ENCODE measurements at places on chromosomes 4 and X.

- DNase-seq = no peak
These were observed 5.6 kb downstream of the SEPTIN11 start for GRCh38 chr4:76955182-76955581.

DNA sequence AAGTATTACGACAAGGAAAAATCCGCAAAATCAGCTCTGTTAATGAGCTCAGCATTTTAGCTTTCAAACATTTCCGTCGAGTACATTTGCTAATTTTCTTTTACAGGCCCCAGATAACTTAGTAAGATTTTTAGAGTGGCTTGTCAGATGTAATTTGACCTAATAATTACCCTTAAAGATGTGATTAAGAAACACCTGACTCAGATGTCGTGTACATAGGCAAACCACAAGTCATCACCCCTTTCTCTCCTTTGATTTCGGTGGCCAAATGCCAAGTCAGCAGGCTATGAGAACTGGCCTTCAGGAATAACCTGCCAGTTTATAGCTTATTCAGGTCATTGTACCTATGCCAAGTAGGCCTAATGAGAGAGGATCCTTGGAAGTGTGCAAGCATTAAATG lies 369.6 kb downstream of the PCDH7 start:
- no peak for DNase-seq

GRCh38 chr4:153722036-153722435 lies 37.8 kb downstream of the RNF175 start:
- DNase-seq = no peak

GRCh38 chrX:153055871-153056749 lies at the start of gene PNMA3:
PNMA3 (plus strand) TSS chrX:153056470; CDS start chrX:153057056, 586 bp downstream.
- no peak for DNase-seq

GRCh38 chr4:153488006-153488891 lies 22.1 kb downstream of the TMEM131L start:
- peak; percentile 47 for DNase-seq

DNA sequence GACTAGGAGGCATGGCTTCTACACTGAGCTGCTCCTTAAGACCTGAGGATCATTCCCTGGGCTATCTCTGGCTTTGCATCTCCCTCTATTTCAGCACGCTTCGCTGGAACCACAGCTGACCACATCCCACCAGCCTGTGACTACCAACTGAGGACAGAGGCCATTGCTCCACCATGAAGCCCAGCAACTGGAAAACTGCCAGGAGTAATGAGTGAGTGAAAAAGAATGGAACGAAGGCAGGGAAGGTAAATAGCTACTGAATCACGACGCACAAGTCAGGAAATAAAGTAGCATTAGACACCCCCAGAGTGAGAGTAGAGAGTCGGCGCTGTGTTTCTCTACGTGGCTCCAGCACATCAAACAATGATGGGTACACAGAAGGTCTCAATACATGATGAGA lies 314.7 kb downstream of the LDB2 start:
- DNase-seq = no peak

DNA sequence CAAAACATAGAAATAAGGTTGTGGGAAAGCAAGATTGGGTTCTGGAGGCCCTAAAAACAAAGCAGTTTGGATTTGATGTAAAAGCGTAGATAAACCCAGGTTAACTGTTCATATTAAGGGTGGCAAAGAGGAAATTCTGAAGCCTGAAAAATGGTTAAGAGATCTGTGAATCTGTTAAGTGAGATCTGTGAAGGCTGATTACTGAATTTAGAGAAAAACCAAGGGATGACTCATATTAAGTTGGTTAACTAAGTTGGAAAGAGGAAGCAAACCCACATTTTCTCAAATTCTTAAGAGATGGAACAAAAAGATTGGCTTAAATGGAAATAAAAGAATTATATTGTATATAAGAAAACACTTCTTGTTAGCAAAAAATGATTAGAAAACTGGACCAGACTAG lies 22.8 kb downstream of the GPAT3 start:
- DNase-seq = no peak

DNA sequence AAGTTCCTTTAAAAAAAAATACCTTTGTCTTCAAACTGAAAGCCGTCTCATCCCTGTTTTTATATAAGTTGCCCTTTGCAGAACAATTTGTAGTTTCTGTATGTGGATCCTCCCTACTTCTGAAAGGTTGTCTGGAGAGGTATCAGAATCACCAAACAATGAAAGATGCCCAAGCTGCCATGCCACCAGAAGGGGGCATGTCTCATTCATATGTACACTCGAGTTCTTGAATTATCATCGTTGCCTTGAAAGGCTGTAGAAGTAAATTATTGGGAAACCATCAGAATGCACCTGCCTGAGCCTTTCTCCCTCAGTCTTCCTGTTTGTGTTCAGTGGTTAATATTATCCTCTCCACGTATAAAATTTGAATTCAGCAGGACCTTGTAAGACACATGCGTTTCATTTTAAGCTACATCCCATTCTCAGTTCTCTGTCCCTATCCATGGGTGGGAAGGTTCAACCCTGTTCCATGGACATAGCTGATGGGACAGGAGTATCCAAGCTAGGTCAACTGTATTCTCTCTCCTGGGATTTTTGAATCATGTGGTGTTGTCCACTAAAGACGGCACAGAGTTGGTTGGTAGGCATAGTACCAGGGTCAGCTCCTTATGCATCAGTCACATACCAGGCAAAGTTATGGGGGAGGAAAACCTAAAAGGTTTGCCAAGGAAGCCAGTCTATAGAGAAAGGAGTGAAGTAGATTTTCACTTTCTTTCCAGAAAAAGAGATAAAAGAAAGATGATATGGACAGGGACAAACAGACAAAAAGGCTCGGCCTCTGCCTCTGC lies 24.0 kb downstream of the GALNT7 start:
- DNase-seq = no peak

Measured in stimulated activated CD4-positive, alpha-beta T cell treated with anti-CD3 and anti-CD28 coated beads, TNF-alpha, amount 100 ng/mL, for 48 hours (primary cell).